ENCODE measurements at places on chromosomes 3 and 15.
A peak's percentile ranks its signal among the peaks of the same experiment; 100 is the strongest.

DNA sequence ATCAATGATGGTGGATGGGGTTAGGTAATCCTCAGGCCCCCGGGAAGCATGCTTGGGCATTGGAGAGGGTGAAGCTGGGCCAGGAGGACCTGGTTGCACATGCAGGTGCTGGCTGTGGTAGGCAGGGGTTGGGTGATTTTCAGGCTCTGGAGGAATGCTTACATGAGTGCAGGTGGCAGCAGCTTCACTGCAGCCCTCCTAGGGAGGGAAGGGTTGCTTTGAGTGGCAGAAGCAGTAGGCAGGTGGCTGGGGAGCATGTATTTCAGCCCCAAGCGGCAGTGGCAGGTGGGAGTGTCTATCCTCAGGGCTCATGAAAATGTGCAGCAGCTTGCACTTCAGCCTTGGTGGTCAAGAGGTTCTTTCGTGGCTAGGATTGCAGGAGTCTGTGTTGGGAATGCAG lies 230.0 kb upstream of the CTNNB1 start:
- DNase-seq, result no peak

GRCh38 chr15:36370731-36371112 lies 208.7 kb upstream of the CDIN1 start:
- DNase-seq, result no peak

DNA sequence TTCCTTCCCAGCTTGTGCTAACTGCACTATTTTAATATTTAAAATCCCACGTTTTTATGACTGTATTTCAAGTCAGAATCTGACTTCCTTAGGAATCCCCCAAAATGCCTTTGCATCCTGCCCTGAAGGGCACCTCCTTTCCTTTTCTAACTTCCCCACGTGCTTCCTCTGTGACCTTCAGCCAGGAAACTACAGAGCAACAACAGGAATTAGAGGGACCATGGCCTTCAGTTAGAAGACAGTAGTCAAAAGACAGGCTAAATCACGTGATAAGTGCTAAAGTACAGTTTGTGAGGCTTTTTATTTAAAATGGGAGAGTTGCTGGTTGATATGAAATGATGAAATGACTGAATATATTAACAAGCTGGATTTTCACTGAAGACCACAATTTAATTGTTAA lies 11.8 kb upstream of the ABHD10 start:
- DNase-seq, result no peak

DNA sequence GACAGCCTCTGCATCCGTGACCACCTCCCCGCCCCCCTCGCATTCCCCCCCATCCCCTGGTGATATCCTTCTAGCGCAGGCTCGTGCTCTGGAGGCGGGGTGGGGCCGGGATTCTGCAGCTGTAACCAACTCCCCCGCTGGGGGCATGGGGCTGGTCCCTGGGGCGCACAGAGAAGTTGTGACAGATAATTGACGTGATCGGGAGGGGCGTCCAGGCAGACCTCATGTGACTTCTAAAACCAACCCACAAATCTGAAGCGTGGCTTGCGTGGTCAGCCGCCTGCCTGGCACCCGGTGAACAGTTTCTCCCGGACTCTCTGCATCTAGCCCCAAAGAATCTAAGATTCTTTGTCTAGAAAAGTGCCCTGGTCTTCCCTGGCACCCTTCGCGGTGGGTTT lies 100.6 kb upstream of the IGF1R start:
- DNase-seq, result no peak

DNA sequence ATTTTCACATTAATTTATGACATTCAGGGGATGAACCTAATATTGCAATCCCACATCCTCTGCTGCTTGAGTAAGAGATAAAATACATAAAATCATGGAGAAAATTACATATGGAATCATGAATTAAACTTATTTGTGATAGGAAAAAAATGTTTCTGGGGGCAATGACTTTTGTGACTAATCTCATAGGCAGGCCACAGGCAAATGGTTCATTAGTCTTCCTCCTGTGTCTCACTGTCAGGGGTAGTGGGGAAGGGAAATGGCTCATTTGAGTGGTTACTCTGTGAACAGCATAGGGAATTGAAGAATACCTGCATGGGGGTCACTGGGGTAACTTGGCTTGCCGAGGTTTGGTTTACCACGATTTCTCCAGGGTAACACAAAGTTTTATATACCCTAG lies 72.0 kb downstream of the TFG start:
- no peak for DNase-seq

DNA sequence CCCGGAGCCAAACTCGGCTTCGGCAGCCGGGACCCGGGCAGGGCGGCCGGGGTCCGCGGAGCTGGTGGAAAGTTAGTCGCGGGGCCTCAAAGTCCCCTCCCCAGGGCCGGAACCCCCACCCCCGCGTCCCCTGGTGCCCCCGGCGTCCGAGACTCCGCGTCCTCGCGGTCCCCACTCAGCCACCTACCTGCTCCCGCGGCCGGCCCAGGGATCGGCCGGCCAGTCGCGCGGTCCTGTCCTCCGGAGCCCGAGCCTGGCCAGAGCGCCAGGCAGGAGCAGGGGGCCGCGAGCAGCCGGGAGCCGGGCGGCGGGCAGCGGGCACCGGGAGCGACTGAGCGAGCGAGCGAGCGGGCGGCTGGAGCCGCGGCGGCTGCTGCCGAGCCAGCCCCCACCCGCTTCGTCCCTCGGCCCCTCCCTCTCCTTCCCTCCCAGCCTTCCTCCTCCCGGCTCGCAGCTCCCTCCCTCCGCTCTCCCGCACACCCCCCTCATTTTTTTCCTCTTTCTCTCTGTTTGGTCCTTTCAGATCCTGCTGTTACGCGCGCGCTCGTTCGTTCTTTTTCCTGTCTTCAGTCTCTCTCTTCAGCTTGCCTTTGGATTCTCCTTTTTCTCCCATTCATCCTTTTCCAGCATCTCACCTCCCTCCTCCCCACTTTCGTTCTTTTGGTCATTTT lies at the start of gene MEGF11:
Gene MEGF11, minus strand, starts transcription at position 333 of the 671 bp plus-strand sequence. CDS start 125,347 bp downstream, outside the sequence.
- no peak for DNase-seq

DNA sequence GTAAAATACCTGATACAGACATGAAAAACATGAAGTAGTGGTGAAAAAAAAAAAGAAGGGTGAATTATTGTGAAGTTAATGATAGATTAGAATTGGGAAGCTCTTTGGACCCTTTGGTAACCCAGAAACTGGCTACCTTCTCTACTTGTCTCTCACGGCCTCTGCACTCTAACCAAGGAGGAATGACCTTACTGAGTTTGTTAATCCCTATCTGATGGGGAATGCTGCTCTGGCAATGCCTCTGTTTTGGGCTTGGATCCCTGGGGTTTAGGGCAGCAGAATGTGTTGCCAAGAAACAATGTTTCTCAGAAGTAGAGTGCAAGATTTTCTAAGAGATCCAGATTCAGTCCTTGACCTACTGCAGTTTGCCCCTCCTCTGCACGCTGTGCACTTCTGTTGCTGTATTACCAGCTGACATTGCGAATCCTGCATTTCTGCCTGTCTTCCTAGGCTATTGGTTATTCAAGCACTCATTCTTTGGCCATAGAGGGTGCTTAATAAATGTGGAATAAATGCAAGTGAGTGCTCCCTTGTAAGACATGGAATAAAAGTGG lies 49.2 kb upstream of the MAP3K13 start:
- DNase-seq, result no peak

- no peak for DNase-seq
These were observed 56.1 kb upstream of the ACAN start for GRCh38 chr15:88747111-88747510.

DNA sequence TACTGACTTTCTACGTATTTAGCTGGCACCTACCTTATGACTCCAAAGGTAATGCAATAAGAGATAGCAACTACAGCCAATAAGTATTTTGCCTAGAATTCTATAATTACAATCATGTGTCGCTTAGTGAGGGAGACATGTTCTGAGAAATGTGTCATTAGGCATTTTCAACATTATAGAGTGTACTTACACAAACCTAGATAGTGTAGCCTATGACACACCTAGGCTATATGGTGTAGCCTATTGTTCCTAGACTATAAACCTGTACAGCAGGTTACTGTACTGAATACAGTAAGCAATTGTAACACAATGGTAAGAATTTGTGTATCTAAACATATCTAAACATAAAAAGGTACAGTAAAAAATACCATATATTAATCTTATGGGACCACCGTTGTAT lies 363.4 kb upstream of the DPH6 start:
- DNase-seq, result no peak

DNA sequence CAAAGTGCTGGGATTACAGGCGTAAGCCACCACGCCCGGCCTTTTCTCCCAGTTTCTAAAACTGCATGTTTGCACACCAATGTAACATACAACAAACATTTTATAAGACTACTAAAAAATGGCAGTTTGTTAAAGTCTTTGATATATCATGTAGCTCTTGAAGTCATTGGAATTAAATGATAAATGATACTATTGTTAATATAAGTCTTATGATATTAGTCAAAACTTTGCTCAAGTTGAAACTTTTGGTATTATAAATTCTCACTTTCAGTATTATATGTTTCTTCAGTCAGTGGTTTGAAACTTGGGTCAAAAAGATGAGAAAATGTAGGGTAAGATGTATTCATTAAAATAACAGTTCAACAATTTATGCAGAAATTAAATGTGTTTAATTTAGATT lies 117.6 kb upstream of the TBL1XR1 start:
- no peak for DNase-seq

- no peak for DNase-seq
These were observed 43.4 kb downstream of the RETNLB start for GRCh38 chr3:108713816-108714215.

- no peak for DNase-seq
These were observed 59.6 kb downstream of the ESYT3 start for GRCh38 chr3:138493804-138494606.

GRCh38 chr15:29162411-29162810 lies 107.2 kb downstream of the NSMCE3 start:
- DNase-seq, result no peak

GRCh38 chr15:46111730-46112129 lies 476.9 kb downstream of the SQOR start:
- DNase-seq, result no peak

- DNase-seq, result peak; percentile 3
These were observed 69.7 kb upstream of the UBE3A start for GRCh38 chr15:25508369-25509002.

- no peak for DNase-seq
These were observed 283.3 kb downstream of the KLF13 start for GRCh38 chr15:31609906-31610305.

DNA sequence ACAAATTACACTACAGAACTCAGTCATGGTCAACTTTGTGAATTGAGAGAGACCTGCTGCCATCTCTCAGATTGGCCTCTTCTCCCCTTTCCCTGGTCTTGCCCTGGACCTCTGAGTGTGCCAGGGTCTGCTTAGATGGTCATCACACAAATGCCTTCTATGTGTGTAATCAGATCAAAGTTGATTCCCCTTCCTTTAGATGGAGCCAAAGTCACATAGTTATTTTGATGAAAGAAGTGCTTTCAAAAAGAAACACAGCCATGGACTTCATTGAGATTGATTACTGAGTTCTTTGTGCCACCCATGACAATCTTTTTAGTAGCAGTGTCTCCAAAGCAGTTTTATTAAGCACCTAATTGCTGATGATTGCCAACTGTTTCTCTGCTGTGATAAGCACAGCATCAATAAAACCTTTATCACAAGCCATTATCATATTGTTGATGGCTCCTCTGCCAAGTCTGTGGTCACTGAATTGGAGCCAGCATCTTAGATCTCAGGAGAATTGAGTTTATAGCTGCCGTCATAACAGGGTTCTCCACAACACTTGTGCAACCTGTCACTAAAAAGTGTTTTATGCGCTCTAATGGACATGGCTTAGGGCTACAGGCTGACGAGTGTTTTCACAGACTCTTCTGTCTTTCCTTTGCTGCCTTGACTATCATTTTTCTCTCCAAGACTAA lies 149.7 kb upstream of the NUDT16 start:
- DNase-seq, result no peak

- DNase-seq, result no peak
These were observed 41.8 kb downstream of the IFT122 start for GRCh38 chr3:129481766-129482332.

DNA sequence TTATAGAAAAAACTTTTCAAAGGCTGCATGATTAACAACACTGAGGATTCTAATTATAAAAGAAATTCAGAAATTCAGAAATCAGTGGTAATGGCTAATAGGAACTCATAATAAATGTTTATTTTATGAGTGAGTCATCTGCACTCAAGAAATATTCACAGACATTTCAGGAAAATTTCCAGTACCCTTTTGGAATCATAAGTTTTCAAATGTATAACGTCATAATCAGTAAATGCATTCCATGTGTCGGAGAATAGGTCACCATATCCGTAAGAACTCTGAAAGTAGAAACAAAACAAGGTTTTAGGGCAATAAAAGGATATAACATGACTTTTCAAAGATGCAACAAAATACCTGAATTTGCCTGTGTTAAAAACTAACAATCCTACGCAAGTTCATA lies 24.7 kb downstream of the EOGT start:
- DNase-seq, result no peak

All from NCI-H1092 (cell line).